Panc1 (cell line): ENCODE measurements at places on chromosomes 16 and 17. TPM values are rescaled to one million over a fixed set of nuclear protein-coding genes. Genes with fewer than 3 reads are reported as not detected.

DNA sequence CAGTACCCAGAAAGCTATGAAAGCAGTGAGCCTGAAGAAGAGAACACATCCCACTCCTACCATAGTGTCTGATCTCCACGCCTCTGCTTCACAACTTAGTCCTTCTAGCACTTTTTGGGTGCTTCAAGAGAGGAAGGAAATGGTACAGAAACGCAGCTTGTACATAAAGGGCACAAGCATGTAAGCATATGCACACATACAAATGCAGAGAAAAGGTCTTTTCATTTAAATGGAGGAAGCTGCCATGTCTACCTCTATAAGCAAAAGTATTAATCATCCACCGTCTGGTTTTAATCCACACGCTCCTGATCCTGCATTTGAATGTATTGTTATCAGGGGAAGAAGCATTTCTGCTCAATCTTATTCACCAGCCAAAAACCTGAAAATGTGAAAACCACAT, 100.7 kb downstream of the HIC1 start:
- DNase-seq = no peak
- H3K36me3 ChIP-seq = no peaks in the 10 kb centered on the region; the same call in 1 of the 2 replicates
- no peaks in the 10 kb centered on the region for H3K27me3 ChIP-seq
- no peak overlapping the region for H3K4me3 ChIP-seq
- H3K4me1 ChIP-seq = no peaks in the 10 kb centered on the region

GRCh38 chr17:1783271-1783670, 21.4 kb downstream of the SERPINF1 start:
- H3K27ac ChIP-seq = no peak overlapping the region; the same call in 1 of the 2 replicates
- H3K4me1 ChIP-seq = peaks cover 15% of the 10 kb centered on the region

DNA sequence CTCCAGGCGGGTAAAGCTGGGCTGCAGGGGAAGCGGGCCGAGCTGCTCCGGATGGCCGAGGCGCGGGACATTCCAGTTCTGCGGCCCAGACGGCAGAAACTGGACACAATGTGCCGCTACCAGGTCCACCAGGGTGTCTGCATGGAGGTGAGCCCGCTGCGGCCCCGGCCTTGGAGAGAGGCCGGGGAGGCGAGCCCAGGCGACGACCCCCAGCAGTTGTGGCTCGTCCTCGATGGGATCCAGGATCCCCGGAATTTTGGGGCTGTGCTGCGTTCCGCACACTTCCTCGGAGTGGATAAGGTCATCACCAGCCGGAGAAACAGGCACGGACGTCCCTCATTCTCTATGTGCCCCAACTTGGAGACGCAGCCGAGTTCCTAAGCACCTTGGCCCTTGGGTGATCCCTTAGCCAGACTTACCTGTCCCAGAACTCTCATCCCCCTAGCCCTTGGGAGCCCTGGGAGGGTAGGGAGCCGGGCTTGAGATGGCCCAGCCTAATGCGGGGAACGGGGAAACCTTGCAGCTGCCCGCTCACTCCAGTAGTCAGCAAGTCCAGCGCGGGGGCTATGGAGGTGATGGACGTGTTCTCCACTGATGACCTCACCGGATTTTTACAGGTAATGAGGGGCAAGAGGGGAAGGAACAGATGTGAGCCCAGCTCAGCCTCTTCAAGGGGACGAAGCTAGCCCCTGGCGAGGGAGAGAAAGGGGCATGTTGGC, 806 bp downstream of the MRM1 start:
- H3K27me3 ChIP-seq = no peaks in the 10 kb centered on the region
- peak overlapping the region; percentile 86 for H3K27ac ChIP-seq
- peak overlapping the region; percentile 74 for H3K4me3 ChIP-seq
- peaks cover 7% of the 10 kb centered on the region; the same call in 1 of the 2 replicates for H3K4me1 ChIP-seq
- H3K36me3 ChIP-seq = peaks cover 4% of the 10 kb centered on the region; the same call in 1 of the 2 replicates

- no peak overlapping the region for H3K27ac ChIP-seq
- H3K4me1 ChIP-seq = no peaks in the 10 kb centered on the region
- DNase-seq = no peak
Measured at GRCh38 chr17:14784997-14785696, 480.0 kb downstream of the PMP22 start.

DNA sequence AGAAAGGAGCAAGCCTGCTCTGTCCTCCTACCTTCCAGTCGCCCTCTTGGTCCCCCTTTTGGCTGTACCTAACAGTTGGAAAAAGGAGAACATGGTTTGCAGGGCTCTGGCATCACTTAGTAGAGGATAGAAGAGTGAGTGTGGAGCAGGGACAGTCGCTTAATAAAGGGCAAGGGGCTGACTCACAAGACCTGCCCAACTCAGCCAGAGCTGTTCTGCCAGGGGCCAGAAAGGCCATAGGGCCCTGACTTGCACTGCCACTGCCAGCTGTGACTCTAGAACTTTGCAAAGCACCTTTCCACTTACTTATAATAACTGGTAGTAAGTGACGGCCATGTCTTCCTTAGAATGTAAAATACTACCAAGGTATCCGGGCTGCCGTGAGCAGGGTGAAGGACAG, 13.5 kb downstream of the PRMT7 start:
- peaks cover 13% of the 10 kb centered on the region for H3K4me1 ChIP-seq
- no peaks in the 10 kb centered on the region for H3K27me3 ChIP-seq
- H3K27ac ChIP-seq = no peak overlapping the region

DNA sequence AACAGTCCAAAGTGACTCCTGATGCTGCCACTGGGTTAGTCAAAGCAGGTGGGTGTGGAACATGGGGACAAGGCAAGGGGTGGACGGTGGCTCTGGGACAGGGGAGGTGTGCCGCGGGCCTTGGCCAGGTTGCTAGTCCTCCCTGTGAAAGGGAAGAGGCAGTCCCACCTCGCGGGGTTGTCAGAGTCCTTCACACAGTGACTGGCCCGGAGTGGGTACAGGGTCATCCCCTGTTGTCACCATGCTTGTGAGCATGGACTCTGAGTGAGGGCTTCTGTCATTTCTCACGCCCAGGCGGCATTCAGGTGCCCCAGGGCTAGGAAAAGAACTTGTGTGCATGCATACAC, 3.1 kb upstream of the ZNF469 start:
- no peak overlapping the region for H3K27ac ChIP-seq
- H3K4me1 ChIP-seq = no peaks in the 10 kb centered on the region
- DNase-seq = no peak
- H3K36me3 ChIP-seq = no peaks in the 10 kb centered on the region
- H3K27me3 ChIP-seq = no peaks in the 10 kb centered on the region

- H3K4me3 ChIP-seq = no peak overlapping the region
- H3K4me1 ChIP-seq = peaks cover 71% of the 10 kb centered on the region
- H3K27me3 ChIP-seq = no peaks in the 10 kb centered on the region
- DNase-seq = no peak
Measured at GRCh38 chr16:85601730-85602401, 11.3 kb upstream of the GSE1 start.

DNA sequence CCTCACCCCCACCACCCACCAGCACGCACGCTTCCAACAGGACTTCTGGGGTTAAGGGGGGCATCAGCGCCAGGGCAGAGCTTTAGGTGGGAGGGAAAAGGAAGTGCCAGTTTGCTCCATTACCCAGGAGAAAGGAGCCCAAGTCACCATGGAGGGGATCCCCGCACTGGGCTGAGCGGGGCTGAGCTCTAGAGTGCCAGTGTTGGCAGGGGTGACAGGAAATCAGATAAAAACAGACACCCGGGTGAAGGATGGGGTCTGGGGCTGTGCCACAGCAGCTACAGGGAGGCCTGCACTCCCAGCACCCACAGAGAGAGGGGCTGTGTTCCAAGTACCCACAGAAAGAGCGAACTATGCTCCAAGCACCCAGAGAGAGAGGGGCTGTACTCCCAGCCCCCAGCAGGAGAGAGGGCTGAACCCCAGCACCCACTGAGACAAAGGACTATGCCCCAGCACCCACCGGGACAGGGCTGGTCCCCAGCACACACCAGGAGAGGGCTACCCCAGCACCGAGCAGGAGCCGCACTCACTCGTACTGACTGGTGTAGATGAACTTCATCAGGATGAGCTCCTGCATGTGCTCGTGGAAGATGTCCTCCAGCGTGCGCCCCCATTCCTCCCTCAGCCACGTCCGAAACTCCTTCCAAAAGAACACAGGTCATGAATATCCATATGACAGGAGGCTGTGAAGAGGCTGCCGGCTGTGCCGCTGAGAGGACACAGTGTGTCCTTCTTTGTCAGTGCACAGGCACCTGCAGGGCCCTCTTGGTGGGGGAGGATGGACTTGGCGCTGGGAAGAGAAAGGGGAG, 18.6 kb upstream of the C16orf95 start:
- no peaks in the 10 kb centered on the region for H3K27me3 ChIP-seq
- H3K4me3 ChIP-seq = no peak overlapping the region
- no peaks in the 10 kb centered on the region for H3K36me3 ChIP-seq
- no peak overlapping the region for H3K27ac ChIP-seq
- no peak for DNase-seq

- no peaks in the 10 kb centered on the region for H3K36me3 ChIP-seq
- peak overlapping the region; percentile 61 for H3K27ac ChIP-seq
- no peak for DNase-seq
Measured at GRCh38 chr16:88387941-88388627, 5.3 kb downstream of the ZNF469 start.

DNA sequence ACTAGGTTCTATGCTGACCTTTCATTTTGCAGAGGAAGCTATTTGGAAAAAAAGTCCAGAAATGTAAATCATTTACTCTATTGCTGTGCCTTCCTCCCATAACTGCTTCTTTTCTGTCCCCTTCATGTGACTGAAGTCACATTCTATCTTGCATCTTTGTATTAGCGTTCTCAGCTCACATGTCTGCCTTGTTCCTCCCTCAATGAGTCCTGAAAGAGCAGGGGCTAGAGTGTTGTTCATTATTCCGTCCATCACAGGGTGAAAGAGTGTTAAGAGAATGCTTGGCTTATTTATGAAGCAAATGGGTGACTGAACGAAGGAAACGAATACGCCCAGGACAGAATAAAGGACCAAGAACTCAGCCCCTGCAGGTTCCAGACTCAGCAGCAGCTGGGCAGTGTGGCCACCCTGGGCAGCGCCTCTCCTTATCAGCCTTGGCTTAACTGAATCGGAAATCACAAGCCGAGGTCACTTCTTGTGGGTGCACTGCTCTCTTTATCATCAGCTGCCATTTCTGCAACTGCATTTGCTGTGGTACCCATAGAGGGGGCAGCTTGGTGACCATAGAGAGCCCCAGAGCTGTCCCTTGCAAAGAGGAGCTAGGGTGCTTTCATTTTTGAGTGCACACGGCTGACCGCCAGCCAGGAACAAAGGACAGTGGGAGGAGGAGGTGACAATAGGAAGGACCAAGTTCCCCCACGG, 1.8 kb upstream of the PIK3R6 start:
- no peak overlapping the region for H3K27ac ChIP-seq
- no peaks in the 10 kb centered on the region for H3K36me3 ChIP-seq
- DNase-seq = no peak
- no peaks in the 10 kb centered on the region; the same call in 1 of the 2 replicates for H3K27me3 ChIP-seq

DNA sequence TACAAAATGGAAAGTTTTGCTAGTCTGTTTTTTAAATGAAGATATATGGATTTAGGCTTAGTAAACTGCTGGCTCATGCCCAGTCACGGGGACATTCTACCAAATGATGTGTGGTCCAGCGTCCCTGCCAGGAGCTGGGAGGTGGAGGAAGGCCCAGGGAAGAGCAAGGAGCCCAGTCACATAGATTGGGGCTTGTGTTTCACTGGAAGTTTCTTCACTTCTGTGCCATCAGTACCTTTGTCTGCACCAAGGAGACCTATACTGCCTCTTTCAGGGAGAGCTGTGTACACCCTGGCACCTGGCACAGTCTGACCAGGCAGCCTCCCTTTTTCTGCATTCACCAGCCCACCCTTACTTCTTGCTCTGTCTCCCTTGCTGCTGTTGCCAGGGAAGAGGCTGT, 32.6 kb upstream of the ERN1 start:
- H3K27me3 ChIP-seq = no peaks in the 10 kb centered on the region
- H3K36me3 ChIP-seq = no peaks in the 10 kb centered on the region
- H3K27ac ChIP-seq = no peak overlapping the region
- H3K4me1 ChIP-seq = no peaks in the 10 kb centered on the region

- no peak overlapping the region for H3K4me3 ChIP-seq
- no peaks in the 10 kb centered on the region for H3K36me3 ChIP-seq
- no peak for DNase-seq
- no peaks in the 10 kb centered on the region for H3K4me1 ChIP-seq
- no peak overlapping the region for H3K27ac ChIP-seq
Measured at GRCh38 chr17:19743101-19744100, 4.7 kb downstream of the ALDH3A1 start.

DNA sequence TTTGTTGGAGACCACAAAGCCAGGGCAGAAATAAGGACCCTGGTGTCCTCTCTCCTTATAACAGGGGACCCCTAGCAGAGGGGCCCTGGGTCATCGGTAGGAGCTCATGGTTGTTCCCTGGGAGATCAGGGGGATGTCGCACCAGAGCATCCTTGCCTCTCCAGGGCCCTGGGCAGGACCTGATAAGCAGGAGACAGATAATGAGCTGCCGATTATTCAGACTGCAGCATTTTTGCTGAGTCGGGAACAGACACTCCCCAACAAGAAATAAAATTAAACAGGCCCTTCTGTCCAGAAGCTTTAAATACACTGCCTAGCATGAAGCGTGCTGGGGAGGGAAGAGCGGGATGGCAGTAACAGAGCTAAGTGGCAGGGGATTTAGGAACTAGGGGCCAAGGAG, 15.4 kb upstream of the GFAP start:
- DNase-seq = no peak
- no peaks in the 10 kb centered on the region for H3K4me1 ChIP-seq
- H3K27me3 ChIP-seq = no peaks in the 10 kb centered on the region
- no peak overlapping the region for H3K27ac ChIP-seq
- peaks cover 2% of the 10 kb centered on the region; the same call in 1 of the 2 replicates for H3K36me3 ChIP-seq
- no peak overlapping the region for H3K4me3 ChIP-seq

Gene CCDC43
- total RNA-seq = 16.0 TPM

Gene SLFN12L
- total RNA-seq = 0.33 TPM
